Left ventricle myocardium superior (tissue), 1 donor: ENCODE measurements at places on chromosomes 4 and X. TPM values are rescaled to one million over a fixed set of nuclear protein-coding genes. Genes with fewer than 3 reads are reported as not detected.

The IL3RA gene
- 6.2 TPM for total RNA-seq

DNA sequence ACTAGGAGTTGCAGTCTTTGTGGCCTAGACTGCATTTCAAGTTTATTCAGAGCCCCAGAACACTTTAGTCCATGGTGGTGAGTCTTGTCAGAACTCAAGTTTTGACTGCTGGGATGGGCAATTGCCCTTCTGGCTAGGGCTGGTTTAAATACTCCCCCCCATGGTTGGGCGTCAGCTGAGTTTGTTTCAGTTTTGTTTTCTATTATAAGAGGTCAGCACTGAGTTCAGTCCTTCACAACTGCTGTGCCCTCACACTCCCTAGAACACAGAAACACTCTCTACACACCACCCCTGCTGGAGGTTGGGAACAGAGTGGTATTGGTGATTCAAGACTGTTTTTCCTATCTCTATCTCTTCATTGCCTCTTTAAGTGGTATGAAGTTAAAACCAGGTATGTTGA is 217.0 kb downstream of the GUCY2F start:
- DNase-seq = no peak

DNA sequence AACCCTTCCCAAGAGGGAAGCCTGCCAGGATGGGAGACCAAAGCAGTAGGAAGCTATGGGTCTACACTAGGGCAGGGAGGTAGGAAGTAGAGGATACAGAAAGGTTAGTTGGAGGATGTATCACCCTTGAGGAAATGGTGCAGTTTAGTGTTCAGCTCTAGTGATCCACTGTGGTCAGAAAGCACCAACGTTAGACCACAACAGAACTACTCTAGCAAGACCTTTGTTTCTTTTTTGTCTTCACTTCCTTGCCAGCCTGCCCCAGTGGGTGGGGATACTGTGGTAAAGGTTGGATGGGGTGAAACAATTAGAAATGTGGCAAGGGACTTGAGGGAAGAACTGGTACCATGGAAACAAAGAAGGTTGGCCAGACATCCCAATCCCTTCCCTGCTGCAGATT is 83.3 kb downstream of the DDIT4L start:
- DNase-seq = no peak

DNA sequence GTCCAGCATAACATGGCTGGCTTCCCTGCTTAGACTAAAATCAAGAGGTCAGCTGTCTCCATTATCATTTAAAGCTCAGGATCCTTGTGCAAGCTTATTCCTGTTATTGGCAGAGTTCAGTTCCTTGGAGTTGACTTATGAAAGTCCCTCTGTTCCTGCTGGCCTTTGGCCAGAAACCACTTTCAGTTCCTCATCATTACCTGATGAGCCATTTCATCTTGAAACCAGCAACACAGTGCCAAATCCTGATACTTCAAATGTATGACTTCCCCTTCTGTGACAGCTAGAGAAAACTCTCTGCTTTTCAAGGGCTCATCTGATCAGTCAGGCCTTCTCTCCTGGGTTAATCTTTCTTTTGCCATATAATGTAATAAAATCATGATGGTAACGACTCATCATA is 110.6 kb upstream of the FSTL5 start:
- no peak for DNase-seq

GRCh38 chr4:8459867-8460445 is 19.4 kb downstream of the TRMT44 start:
- DNase-seq = no peak

The ADH1B gene
- 110 TPM for total RNA-seq

The TMSB15A gene
- not detected for total RNA-seq

- DNase-seq = no peak
These were observed 219.8 kb downstream of the SHROOM3 start for GRCh38 chr4:76654791-76655190.

DNA sequence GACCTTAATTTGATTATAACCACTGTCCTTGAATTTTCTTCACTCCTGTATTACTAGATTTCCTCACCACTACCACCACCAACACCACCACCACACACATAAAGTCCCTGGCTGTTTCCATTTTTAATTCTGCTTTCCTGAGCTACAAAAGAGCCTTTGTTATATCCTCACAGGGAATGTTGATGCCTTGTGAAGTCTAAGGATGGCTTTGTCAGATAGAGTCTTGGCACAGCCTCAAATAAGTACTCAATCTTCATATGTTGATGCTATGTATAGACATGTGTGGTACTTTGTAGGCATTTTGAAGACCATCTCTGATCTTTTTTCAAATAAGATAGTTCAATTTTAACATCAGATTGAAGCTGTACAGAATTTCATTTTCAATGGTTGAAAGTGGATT is 1016.7 kb upstream of the LCORL start:
- DNase-seq = no peak

- DNase-seq = no peak
These were observed 30.2 kb downstream of the CNOT6L start for GRCh38 chr4:77788990-77789389.
